ENCODE measurements at places on chromosomes 13 and 19.

DNA sequence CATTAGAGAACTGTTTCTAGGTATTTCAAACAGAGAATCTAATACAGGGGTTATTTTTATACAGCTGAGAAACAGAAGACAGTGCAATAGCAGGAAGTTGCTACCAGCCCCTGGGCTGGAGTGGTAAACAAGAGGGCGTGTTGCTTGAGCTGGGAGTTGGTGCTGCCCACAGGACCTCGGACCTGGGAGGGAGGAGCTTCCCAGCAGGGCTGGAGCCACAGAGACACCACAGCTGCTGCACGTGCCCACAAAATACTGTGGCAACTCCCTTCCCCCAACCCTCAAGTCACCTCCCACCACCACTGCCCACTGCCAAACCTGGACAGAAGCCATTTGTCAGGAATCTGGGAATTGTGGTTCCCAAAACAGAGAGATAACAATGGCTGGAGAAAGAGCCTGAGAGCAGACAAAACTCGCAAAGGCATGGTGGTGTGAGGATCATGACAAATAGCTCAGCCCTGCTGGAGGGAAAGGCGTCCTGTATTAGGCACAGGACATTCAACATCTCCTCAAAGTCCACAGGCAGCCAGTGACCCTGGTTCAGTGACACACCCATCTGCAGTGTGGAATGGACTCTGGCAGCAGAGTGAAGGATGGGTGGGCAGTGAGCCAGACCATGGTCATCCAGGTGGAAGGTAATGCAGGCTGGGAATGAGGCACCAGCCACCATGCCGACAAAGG, 57.2 kb downstream of the SPATA13 start:
- no peak for DNase-seq

DNA sequence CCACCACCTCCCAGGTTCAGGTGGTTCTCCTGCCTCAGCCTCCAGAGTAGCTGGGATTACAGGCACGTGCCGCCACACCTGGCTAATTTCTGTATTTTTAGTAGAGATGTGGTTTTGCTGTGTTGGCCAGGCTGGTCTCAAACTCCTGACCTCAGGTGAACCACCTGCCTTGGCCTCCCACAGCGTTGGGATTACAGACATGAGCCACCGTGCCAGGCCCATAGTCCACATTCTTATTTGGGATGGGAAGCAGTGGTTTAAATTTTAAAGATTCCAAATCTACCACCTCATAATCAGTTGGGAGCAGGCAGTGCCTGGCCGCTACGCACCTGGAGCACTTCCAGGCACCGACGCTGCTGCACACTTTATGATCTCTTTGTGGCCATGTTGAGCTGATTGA, 160.6 kb upstream of the SOX1 start:
- DNase-seq = no peak

DNA sequence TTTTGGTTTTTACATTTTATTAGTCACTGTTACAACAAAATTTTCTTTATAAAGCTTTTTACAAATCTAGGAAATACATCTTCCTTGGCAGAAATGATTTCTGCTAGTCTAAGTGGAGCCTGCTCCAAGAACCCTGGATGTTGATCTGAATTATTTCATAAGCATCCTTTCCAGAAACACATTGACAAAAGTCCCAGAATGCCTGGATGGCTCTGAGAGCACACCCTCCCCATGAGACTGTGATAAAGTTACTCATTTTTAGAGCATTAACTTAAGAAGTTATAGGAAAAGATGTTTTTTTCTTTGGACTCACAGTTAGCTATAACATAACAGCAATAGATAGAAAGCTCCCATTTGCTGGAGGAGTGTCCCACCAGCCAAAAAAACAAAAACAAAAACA, 559.6 kb upstream of the SPRY2 start:
- no peak for DNase-seq

- no peak for DNase-seq
Observed at GRCh38 chr13:82993417-82993816, 888.9 kb downstream of the SLITRK1 start.

GRCh38 chr13:33285420-33286124, at the start of gene STARD13:
Gene STARD13, minus strand, starts transcription at chr13:33285755. Its CDS starts 117 bp downstream, at chr13:33285638.
- peak; percentile 99 for DNase-seq

- DNase-seq = no peak
Observed at GRCh38 chr13:36417331-36417730, 15.0 kb upstream of the CCNA1 start.

GRCh38 chr13:27372896-27373295, 51.5 kb upstream of the GTF3A start:
- no peak for DNase-seq

- DNase-seq = no peak
Observed at GRCh38 chr13:106415442-106415841, 120.0 kb downstream of the EFNB2 start.

DNA sequence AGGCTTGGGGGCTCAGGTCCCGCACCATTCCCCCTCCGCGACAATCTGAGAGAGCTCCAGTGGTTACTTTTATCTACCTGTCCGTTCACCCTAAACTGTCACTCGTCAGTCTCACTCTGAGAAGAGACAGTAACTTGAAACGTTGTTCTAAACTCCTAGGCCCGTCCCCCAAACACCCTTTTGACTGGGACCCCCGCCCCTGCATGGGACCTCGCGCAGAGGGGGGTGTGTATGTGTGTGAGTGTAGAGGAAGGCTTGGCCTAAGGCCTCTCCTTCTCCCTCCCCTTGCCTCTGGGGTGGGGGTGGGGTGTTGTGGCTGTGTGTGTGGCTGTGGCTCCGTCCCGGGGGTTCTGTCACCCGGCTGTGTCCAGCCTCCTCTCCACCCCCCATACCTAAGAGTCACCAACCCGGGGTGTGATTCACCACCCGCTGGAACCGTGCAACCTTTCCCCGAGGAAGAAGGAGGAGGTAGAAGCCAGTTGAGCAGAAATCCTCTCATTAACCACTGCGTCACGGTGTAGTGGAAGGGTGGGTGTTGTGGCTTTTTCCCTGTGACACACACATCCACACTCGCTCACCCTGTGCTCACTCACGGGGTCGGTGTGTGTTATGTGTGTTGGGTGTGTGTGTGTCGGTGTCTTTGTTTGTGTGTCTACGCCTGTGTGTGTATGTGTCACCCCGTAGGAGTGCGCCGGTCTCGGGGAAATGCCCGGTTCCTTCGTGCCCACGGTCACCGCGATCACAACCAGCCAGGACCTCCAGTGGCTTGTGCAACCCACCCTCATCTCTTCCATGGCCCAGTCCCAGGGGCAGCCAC, 2.4 kb downstream of the FOSB start:
- no peak for DNase-seq

DNA sequence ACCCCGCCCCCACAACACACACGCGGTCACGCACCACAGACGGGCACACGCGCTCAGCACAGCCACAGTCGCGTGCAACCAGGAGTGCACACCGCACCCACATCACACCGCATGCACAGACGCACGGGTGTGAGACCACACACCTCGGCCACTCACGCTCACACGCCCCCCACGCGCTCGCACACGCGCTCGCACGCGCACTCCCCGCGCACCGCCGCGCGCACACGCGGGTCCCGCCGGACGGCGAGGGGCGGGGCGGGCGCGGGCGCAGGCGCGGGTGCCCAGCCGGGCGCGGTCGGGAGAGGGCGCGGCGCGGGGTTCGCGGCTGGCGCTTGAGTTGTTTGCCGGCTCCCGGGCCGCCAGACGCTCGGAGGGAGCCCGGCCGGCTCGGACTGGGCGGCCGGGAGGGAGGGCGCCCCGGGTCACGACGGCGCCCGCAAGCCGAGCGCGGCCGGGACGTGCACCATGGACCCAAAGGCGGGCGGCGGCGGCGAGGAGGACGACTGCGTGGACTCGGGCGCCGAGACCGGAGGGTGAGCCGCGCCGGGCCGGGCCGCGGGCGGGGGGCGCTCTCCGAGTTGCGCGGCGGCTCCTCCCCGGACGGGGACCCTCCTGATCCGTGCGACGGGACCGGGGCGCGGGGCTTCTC, at the start of gene FAM124A:
Gene FAM124A, plus strand, starts transcription at position 362 of the 649 bp plus-strand sequence. Its CDS starts 104 bp downstream, at position 466.
- DNase-seq = peak; percentile 40

DNA sequence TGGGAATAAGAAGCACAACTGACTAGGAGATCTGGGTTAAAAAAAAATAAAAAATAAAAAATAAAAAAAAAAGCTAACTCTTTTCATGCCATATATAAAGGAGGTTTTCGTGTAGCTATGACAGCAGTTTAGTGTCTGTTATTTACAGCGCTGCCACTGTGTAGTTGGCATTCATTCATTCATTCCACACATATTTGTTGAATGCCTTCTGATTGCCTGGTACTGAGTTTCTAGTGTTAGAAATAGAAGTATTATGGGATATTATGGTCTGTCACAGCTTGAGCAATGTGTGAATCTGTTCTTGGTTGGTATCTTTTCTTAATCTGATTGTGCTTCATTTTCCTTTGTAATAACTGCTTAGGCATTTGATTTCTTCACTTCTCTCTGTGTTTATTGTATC, 237.4 kb downstream of the NBEA start:
- DNase-seq = peak; percentile 65

GRCh38 chr19:12994701-12995595, at the start of gene NFIX:
Gene NFIX, plus strand, starts transcription at chr19:12995475. Its CDS starts 363 bp downstream, at chr19:12995838.
- DNase-seq = peak; percentile 81

DNA sequence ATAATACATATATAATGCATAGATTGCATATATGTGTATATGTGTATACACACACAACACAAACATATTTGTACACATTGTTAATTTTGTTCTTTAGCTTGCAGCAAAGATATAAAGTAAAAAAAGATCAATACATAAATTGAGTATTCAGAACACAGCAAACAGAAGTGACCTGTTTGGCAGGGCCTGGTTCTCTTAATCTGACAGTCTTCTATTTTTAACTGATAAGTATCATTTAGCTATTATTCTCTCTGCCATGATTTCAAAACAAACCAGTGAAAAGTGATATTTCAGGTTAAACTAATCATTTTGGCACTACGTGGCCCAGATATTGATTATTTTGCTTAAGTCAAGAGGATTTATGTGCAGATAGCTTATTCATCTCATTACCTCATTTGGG, 309.4 kb downstream of the OXGR1 start:
- no peak for DNase-seq

GRCh38 chr13:69028936-69029335, 1078.7 kb upstream of the ATXN8OS start:
- no peak for DNase-seq

DNA sequence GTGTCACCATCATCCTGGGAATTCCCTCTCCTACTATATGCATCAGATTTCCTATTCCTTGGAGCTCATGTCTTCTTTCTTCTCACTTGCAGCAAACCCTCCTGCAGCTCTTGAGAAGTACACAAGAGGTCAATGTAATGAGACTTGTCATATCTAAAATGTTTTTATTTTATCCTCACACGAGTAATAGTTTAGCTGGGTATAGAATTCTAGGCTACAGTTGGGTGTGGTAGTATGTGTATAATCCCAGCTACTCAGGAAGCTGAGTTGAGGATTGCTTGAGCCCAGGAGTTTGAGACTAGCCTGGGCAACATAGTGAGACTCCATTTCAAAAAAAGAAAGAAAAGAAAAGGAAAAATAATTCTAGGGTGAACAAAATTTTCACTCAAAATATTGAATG, 24.4 kb downstream of the EEF1AKMT1 start:
- no peak for DNase-seq

DNA sequence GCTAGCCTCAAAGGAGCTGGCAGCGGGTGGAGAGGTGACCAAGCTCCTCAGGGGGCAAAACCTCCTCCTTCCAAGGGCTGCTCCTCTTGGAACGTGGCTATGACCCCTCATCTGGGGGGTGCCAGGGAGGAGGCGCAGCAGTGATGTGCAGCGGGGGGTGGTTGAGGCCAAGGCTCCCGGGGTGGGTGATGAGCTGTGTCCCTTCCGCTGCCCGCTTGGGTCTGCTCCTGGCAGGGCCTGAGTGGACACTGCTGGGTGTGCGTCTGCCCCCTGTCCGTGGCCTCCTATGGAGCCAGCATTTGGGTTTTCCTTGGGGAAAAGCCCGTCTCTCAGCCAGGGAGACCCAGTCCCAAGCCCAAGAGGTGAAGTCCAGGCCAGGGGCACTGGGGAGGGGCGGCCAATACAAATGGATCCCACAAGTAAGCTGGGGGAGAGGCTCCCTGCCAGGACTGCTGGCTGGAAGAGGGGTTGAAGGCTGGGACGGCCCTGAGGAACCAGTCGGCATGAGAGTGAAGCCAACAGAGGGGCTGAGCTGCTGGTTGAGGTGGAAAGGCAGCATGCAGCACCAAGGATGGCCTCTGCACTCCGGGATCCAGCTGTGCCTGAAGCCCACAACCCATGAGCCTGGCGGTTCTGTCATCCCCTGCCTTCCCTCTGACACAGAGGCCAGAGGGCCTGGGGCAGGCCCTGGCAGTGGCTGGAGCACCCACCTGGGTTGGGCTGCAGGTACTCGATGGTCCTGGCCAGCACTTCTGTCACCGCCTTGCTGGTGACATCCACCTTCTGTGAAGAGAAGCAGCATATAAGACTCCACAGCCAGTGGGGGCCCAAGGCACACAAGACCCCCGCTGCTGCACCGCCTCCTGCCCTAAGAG, 22.7 kb downstream of the MPND start:
- DNase-seq = no peak

DNA sequence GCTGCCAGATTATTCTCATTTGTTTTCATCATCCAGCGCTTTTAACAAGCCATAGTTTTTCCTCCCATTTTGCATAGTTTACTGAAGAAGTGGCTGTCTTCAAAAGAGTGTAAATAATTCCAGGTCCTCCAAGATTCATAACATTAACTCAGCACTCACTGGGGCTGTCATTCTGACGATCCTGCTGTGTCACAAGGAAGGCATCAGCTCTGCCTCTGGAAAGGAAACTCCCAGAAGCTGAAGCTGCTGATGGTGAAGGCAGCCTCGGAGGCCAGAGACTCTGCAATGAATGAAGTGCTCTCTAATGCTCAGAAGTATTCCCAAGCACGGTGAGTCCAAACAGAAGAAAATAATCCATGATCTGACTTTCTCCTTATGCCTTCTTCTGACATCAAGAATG, 60.0 kb downstream of the FLT1 start:
- DNase-seq = peak; percentile 9

GRCh38 chr19:10913716-10914340, 14.6 kb downstream of the YIPF2 start:
- DNase-seq = no peak

DNA sequence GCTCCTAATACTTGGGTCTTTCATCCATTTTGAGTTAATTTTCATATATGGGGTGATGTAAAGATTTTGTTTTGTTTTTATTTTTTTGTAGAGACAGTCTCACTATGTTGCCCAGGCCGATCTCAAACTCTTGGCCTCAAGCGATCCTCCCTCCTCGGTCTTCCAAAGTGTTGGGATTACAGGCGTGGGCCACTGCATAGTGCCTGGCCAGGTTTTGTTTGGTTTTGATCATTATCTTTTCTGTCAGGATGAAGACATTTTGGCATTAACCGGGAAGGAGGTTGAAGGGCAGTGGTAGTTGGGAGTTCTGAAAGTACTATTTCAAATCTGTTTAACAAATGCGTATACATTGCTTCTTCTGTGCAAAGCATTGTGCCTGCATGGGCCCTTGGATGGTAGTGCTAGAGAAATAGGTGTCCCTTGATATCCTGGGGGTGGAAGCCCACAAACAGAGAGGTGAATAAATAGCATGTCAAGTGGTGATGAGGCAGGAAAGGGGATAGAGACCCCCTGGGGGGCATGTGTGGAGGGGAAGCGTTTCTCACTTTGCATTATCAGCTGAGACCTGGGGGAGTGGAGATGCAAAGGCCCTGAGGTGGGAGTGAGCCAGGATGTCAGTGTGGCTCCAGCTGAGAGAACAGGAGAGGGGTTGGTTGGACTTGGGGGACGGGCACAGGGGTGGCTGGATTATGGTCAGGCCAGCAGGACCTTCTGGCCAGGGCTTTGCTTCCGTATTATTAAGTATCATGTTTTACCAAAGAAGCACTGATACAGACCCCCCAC, 41.4 kb downstream of the GATAD2A start:
- no peak for DNase-seq

Measured in fibroblast of skin of scalp (primary cell).